ENCODE measurements at places on chromosomes 12 and 14.

DNA sequence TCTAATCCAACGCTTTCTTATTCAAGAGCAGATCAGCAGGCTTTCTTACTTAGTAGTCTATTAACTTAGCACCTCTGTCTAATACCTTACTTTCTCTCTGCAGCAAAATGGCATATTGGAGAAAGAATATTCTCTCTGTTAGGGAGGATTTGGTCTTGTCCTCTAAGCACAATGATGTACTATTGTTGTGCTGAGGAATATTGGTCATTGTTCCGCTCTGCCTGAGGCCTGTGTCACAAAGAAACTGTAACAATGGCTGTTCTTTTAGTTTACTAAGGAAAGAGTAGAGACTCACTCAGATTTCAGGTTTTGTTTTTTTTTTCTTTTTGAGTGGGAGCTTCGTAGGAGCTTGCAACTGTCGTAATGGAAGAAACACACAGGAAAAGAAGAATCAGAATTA is 1358.8 kb downstream of the LRFN5 start:
- no peak for DNase-seq

- no peak for DNase-seq
Observed at GRCh38 chr12:24822121-24822899, 126.6 kb downstream of the BCAT1 start.

DNA sequence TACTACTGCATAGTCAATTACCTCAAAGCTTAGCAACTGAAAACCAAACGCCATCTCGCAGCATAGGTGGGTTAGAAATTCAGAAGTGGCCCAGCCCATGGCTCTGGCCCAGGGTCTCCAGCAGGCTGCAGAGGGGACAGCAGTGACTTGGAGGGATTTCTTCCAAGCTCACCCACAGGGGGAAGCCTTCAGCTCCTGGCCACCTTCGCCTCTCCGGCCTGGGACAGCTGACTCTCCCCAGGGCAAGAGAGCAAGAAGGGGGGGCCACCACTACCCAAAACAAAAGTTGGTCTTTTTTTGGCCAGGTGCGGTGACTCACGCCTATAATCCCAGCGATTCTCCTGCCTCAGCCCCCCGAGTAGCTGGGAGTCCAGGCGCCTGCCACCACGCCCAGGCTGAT is 32.2 kb upstream of the ANKRD9 start:
- no peak for DNase-seq

GRCh38 chr12:118103601-118104382 is at the start of gene VSIG10:
Gene VSIG10, minus strand, starts transcription at chr12:118104011. Its CDS starts 340 bp downstream, at chr12:118103671.
- peak; percentile 86 for DNase-seq

- no peak for DNase-seq
Observed at GRCh38 chr14:70018713-70019211, 139.5 kb downstream of the SMOC1 start.

- DNase-seq = no peak
Observed at GRCh38 chr12:115313929-115314328, 630.0 kb upstream of the TBX3 start.

GRCh38 chr12:95147866-95148265 is 69.4 kb downstream of the FGD6 start:
- no peak for DNase-seq

- no peak for DNase-seq
Observed at GRCh38 chr12:55797068-55797467, 20.5 kb downstream of the SARNP start.

All from spleen (tissue), 13 donors.